Stimulated activated CD8-positive, alpha-beta memory T cell treated with anti-CD3 and anti-CD28 coated beads, Interleukin-7, amount 100 ng/mL, for 4 hours (primary cell): ENCODE measurements at places on chromosomes 1 and 21.

DNA sequence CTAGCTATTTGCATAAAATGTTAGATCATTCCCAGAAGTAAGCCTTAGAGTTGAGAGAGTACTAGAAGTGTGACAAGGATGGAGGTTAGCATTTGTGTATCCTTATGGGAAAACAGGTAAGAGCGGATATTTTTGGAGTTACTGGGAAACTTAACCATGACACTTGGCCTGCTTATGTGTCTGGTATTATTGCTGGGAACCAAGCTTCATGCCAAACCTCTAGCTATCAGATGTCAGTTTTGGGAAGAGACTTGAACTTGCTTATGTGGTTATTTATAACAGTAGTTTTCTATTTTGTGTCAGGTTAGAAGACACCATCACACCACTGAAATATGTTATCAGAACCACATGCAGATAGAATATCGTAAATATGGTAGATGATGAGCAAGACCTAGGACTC, 230.3 kb upstream of the SGIP1 start:
- no peak for DNase-seq

DNA sequence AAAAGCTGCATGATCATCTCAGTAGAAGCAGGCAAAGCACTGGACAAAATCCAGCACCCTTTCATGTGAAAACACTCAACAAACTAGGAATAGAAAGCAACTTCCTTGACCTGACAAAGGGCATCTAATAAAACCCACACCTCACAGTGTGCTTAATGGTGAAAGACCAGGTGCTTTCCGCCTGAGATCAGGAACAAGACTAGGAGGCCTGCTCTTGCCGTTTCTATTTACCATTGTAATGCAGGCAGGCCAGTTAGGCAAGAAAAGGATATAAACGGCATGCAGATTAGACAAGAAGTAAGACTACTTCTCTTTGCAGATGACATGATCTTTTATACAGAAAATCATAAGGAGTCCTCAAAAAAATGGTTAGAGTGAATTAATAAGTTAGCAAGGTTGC, 37.2 kb downstream of the SLC37A1 start:
- no peak for DNase-seq

DNA sequence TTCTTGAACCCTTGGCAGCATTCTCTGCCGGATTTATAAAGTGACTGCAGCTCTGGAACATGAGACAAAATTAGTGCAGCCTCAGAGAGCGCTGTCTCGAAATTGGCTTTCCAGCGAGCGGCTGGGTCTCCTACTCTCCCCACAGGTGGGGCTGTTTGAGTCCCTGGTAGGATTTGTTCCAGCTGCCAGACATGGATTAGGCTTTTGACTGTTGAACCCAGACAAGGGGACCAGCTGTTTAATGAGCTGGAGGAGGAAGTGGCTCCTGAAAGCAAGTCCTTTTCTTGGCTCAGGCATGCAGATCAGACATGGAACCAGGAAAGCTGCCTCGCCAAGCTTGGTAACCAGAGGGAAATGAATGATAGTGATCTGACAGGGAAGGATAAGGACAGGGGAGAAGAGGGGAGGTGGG, 69.6 kb downstream of the UBIAD1 start:
- no peak for DNase-seq

- DNase-seq: no peak
Measured at GRCh38 chr1:5403935-5404334, 588.3 kb downstream of the NPHP4 start.

GRCh38 chr1:236502972-236503639, 20.7 kb upstream of the LGALS8 start:
- no peak for DNase-seq
